SJSA1 (cell line): ENCODE measurements at places on chromosomes 16 and 17.

- DNase-seq, result no peak
These were observed 370.7 kb upstream of the MAF start for GRCh38 chr16:79971237-79971572.

DNA sequence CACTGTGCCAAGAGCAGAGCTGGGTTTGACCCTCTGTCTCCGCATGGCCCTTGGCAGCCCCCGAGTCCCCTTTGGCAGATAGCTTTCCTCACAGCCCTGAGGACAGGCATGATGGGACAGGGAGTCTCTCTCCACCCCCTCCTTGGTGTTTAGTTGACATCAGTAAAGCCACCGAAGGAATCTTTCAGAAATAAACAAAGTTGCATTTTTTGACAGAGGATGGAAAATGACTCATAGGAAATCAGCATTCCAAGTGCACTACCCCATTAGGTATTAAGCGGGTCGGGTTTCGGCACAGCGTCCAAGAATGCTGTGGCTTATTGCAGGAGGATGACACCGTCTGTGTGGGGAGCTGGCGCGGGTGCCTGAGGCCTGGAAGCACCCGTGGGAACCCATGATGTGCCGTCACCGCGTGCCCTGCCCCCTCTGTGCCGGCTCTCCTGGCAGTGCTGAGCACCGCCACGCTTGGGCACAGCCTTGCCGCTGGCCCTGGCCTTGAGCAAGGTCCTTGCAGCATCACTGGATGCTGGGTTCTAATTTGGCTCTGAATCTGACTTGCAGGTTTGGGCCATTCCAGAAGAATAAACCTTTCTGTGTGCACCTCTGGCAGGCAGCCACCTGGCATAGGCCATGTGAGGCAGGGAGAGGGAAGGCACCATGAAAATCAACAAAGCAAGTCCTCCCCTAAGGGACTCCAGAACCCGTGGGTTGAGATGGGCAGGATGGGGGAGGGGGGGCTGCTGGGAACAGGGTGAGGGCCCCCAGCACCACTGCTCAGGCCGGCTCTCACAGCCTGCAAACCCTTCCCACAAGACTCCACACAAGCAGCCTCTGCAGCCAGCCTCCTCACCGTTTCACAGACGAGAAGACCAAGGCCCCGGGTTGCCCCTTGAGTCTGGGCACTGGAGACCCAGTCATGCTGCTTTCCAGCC is 50.5 kb upstream of the ZNF469 start:
- peak; percentile 100 for DNase-seq

- DNase-seq, result no peak
These were observed 74.3 kb downstream of the LMF1 start for GRCh38 chr16:896261-897199.

DNA sequence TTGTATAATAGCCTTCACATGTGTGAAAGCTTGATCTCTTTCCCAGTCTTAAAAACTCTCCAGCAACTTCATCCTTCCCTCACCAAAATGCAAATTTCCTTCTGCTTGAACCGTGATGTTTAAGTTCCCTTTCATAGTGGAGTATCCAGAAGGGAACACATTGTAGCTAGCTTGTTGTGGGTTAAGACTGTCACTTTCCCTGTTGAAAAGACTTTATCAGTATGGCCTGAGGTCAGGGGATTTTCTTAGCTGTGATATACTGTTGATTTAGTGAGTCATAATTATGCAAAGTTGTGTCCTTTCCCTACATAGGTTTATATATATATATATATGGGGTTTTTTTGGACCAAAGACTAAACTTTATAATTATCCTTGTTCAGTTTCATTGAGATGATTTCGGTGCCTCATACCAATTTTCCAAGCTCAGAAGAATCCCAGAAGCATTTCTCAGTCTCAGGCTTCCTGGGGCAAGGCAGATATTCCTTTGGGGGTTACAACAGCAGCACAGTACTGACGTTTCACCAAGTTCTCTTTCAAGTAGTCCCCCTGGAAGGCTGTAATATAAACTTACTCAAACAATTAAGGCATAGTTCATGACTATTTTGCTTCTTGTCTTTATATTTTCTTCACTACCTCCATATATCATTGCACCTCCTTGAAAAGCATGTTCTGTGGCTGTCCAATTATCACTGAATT is 35.7 kb downstream of the ESRP2 start:
- DNase-seq, result no peak

- DNase-seq, result no peak
These were observed 195.5 kb downstream of the TOX3 start for GRCh38 chr16:52351451-52351850.

GRCh38 chr16:85959686-85960085 is 60.7 kb downstream of the IRF8 start:
- no peak for DNase-seq

- DNase-seq, result no peak
These were observed 770 bp downstream of the CCNF start for GRCh38 chr16:2429771-2430663.

DNA sequence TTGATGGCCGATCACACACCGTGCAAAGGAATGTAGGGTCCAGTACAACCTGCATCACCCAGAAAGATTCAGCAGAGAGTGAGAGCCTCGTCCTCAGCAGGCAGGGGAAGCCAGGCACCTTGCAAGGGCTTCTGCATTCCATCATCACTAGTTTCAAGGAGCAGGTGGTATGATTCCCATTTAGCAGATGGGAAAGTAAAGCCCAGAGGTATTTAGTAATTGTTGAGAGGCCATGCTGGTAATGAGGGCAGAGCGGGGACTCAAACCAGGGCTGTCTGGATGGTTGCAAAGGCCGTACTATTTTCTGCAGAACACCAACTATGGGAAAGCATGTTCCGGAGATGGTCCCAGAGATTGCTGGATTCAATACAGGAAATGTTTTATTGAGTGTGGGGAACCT is 65.8 kb upstream of the MRTFB start:
- no peak for DNase-seq

DNA sequence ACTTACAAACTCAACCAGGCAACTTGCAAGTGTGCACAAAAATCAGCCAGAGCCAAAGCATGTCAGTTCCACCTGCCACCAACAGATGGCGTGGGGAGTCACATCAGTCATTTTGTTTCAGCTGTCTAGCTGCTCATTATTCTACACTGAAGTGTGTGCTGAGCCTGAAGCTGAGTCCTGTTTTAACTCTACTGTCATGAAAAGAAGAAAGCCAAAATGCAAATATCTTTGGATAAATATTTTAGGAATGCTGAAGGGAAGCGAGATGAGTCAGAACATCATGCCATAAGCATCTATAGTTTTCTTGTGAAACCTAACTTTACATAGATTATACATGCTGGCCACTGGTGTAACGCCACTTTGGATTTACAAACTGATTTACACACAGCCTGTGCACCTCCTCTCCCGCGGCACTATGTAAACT is 172.6 kb downstream of the CDK5R1 start:
- peak; percentile 47 for DNase-seq

GRCh38 chr16:9556949-9557665 is 465.7 kb downstream of the HAPSTR1 start:
- DNase-seq, result no peak

GRCh38 chr17:4676791-4677190 is 27.1 kb downstream of the PELP1 start:
- DNase-seq, result no peak

GRCh38 chr17:37518826-37519225 is 29.1 kb downstream of the DUSP14 start:
- no peak for DNase-seq

GRCh38 chr17:61259360-61259759 is 140.3 kb upstream of the TBX2 start:
- DNase-seq, result no peak

DNA sequence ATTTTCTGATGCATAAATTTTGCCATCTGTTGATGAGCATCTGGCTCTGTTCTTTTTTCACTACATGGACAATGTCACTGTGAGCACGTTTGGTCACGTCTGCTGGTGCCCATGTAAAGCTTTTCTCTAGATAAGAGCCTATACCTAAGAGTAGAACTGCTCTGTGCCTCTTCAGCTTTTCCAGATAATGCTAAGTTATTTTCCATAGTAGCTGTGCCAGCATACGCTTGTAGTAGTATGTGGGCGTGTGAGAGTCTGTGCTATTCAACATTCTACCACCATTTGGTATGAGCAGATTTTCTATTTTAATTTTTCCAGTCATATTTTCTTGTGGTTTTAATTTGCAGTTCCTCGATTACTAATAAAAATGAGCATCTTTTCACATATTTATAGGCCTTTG is 33.2 kb downstream of the VPS35L start:
- no peak for DNase-seq

DNA sequence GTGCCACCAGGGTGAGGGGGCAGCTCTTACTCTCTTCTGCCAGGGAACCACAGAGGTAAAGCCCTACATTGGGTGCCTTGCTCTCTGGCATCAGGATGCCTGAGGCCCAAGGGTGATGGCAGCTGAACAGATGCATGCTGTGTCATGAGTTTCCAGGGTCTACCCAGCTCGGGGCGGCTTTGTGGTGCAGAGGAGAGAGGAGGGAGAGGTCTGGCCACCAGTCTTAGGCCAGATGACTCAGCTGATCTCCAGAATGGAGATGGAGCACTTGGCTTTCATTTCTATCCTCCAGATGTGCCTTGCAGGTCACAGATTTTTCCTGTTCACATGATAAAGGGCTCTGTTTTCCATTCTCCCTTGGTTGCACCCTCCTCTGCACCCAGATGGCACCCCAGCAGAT is 23.6 kb upstream of the USP22 start:
- DNase-seq, result no peak
